Kidney (tissue), 22 donors: ENCODE measurements at places on chromosomes 2 and 18. TPM values are rescaled to one million over a fixed set of nuclear protein-coding genes. Genes with fewer than 3 reads are reported as not detected.

GRCh38 chr2:46601328-46601963, 122.1 kb downstream of the TMEM247 start:
- no peak for DNase-seq

GRCh38 chr2:3210257-3210656, 167.4 kb downstream of the EIPR1 start:
- no peak for DNase-seq

GRCh38 chr2:20330192-20330591, 20.5 kb downstream of the PUM2 start:
- DNase-seq, result no peak

DNA sequence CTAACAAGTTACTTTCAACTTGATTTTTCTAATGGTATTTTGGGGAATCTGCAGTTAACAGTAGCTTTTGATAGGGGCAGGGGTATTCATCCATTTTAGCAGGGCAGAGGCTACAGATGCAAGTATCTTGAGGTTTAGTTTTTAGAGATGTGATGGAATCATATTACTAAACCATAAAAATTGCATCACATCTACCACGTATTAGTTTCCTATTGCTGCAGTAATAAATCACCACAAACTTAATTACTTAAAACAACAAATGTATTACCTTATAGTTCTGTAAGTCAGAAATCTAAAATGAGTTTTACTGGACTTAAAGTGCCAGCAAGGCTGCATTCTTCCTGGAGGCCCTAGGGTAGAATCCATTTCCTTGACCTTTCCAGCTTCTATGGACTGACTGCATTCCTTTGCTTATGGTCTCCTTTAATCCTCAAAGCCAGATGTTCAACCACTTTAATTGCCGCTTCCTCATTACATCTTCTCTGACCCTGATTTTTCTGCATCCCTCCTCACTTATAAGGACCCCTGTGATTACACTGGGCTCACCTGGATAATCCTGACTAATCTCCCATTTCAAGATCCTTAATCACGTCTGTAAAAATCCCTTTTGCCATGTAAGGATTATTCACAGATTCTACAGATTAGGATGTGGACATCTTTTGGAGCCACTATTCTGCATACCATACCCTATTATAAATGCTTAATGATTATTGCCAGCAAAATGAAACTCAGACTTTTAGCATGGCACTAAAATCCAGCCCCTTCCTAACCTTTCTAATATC, 21.9 kb upstream of the EXOC6B start:
- DNase-seq, result no peak

DNA sequence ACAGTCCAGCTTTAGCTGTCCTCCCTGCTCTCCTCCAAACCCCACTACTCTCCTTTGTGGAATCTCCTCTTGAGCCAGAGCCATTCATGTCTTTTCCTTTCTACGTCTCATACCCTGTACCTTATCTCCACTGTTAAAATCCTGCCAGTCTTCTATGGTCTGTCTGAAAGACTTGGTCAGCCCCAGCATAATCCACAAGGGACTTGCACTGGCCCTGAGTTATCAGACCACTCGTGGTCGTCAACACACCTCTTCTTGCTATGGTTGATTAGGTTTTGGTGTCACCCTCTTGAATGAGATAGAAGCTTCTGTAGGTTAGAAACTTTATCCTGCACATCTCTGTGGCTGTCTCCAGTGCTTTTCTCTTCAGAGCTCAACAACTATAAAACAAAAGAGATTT, 56.8 kb downstream of the MYO1B start:
- DNase-seq, result no peak

DNA sequence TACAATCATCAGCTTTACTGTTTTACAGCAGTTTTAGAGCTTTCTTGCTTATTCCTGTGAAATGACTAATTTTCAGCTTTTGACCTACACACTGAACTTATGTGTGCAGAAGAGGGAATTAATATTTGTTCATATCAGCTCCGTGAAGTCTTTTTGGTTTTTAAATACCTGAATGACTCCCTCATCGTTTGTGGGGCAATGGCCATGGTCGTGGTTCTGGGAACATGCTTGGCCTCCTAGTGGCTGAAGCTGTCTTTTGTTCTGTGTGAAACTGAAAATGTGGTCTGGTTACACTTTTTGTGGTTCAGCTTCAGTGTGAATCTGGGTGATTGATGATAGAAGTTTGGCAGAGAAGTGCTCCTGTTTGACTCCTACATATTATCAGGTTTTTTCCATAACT, 408.1 kb downstream of the THSD7B start:
- DNase-seq, result no peak

DNA sequence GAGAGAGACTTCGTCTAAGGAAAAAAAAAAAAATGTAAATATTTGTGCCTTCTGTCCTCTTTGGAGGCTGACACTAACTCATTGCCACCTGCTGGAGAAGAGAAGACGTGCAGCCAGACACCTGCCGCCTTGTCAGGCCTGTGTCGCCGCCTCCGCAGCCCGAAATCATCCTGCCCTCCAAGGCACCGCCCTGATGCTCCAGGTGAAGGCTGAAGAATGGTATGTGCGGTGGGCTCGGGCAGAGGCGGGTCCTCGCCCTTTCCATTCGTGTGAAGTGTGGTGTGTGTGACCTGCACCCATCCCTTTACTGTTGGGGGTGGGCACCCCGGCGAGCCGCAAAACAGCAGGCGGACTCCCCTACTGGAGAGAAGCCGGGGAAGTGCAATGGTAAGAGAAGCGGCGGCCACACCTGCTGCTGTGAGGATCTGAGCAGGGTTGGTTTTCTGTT, 60.4 kb downstream of the FAM161A start:
- peak; percentile 74 for DNase-seq

DNA sequence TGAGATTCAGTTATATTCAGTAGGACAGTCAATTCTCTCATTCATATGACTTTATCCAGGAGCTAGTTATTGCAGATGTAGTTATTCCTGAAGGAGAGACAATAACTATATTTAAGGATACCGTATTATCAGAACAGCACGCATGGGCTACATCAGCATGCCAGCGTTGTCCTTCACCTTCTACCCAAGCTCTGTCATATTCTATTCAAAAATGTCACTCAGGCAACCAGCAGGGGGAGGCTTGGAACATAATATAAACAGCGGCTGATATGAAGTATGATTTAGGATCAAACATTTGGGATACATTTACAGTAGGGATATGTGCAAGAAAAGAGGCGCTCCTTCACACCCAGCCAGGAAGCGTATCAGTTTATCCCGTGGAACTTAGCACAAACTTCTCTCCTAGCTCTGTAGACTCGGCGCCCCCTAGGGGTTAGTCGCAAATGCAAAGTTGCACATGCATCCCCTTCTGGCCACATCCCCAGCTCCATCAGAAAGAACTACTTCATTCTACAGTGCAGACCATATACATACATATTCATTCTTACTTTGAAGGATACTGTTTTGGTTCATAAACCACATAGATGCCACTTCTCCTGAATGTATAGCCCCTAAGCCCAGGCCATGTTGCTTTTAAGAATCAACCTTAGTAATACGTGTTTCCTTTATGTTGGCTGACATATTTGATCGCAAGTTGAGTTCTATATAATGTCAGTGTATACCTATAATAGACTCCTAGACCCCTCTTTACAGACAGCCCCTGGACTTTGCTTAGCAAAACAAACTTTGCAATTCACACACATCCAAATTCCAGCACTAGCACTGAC, 759.4 kb downstream of the ADCYAP1 start:
- DNase-seq, result peak; percentile 37

GRCh38 chr2:129765678-129766351, 213.7 kb upstream of the RAB6C start:
- DNase-seq, result peak; percentile 62

- no peak for DNase-seq
Observed at GRCh38 chr18:35172451-35173035, 68.3 kb upstream of the ZNF397 start.

DNA sequence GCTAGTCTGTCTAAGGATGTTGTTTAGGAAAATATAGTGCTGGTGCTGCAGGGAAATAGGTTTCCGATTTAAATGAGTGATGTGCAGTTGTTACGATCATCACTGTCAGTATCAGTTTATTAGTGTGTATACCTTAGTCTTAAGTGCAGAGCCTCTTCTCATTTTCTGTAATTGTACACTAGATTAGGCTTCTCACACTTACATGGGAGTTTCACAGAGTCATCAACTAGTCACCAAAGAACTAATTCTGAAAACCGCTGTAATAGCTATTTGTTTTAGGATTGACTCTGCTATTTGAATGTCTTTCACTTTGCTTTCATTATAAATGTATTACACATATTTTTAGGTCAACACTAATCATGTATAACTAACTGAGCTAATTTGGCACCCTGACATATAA, 99.8 kb upstream of the ZEB2 start:
- DNase-seq, result no peak

DNA sequence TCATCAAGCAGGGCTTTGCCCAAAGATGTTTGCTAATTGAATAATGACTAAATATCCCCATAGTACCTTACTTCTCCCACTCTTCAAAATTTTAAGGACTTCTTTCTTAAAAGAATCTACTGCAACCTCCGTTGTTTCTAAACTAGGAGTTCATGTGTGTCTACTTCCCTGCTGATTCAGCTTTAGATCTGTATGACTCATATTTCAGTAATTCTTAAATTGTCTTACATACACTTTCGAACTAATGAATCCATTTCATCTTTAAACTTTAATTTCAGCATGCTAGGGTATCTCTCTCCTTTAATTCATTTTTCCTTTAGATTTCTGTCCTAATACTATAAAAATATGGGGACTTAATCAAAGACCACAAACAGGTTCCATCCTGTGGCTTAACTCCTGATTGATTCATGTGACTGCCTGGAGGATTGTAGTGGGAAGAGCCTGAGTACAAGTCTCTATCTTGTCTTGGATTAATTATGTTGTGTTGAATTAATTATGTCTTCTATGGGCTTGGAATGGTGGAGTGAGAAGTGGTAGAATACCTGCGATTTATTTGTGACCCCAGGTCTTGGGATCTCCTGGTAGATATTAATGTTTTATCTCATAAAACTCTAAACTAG, 24.9 kb upstream of the COL5A2 start:
- no peak for DNase-seq

- DNase-seq, result peak; percentile 63
Observed at GRCh38 chr2:151181524-151181923, 80.1 kb downstream of the RBM43 start.

- no peak for DNase-seq
Observed at GRCh38 chr2:119414894-119415293, 16.8 kb upstream of the TMEM37 start.

GRCh38 chr2:47771211-47771610, 11.7 kb upstream of the MSH6 start:
- no peak for DNase-seq

DNPEP gene
- 71.0 TPM for polyA plus RNA-seq

SLC19A3 gene
- 8.3 TPM for polyA plus RNA-seq

TUBB8B gene
- polyA plus RNA-seq, result 0.45 TPM

CLEC4F gene
- not detected for polyA plus RNA-seq

MAP4K4 gene
- polyA plus RNA-seq, result 8.4 TPM

TMEM214 gene
- polyA plus RNA-seq, result 50.5 TPM

IL18RAP gene
- polyA plus RNA-seq, result not detected
